ENCODE measurements at places on chromosomes 11 and 22.

DNA sequence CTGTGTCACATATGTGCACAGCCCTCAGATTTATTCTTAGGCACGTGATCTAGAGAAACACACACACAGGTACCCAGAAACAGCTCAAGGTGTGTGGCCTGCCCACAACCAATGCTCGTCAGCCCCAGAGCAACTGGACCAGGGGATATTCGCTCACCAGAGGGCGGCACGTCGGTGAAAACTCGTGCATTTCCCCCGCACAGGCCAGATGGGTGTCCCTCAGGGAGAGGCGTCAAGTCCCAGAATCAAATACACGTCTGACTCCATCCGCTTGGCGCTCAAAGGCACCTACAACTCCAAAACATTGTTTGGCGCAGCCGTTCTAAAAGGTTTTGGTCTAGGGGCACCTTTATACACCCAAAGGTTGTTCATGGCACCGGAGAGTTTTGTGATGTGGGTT is 429.0 kb downstream of the BRD1 start:
- DNase-seq: no peak

DNA sequence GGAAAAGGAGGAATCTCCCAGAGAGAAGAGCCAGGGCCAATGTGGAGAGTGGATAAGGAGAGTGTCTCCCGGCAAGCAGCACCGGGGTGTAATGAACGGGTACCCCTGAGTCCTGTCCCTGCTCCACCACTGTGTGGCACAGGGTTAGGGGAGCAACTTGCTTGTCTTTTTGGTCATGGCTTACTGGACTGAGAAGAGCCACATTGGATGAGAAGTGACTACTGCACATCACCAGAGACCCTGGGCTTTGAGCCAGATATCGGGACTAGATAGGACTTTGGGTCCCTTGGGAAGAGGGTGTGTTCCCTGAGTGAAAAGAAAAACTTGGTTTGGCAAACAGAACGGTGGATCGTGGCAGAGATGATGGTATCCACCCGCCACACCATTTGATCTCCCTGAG is 24.6 kb downstream of the SDHAF2 start:
- DNase-seq: no peak

GRCh38 chr22:28072066-28072465 is 153.0 kb upstream of the PITPNB start:
- no peak for DNase-seq

- DNase-seq: no peak
Measured at GRCh38 chr11:130560000-130560780, 111.7 kb downstream of the ADAMTS15 start.

DNA sequence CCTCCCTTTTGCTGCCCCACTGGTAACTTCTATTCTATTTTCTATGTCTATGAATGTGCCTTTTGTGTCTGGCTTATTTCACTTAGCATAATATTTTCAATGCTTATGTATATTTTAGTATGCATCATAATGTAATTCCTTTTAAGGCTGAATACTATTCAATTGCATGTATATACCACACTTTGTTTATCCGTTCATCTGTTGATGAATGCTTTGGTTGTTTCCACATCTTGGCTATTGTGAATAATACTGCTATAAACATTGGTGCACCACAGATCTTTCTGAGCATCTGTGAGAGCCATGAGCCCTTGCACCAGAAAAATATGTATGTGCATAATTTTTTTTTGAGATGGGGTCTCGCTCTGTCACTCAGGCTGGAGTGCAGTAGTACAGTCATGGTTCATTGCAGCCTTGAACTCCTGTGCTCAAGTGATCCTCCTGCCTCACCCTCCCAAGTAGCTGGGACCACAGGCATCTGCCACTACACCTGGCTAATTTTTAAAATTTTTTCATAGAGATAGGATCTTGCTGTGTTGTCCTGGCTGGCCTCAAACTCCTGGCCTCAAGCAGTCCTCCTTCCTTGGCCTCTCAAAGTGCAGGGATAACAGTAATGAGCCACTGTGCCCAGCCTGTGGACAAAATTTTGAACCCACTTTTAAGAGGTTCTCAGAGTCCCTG is 27.0 kb downstream of the HEPHL1 start:
- no peak for DNase-seq

Data from NCI-H2081 treated with DMSO at 0.1 percent for 48 hours (cell line).